ENCODE measurements at places on chromosomes 7 and 10.

DNA sequence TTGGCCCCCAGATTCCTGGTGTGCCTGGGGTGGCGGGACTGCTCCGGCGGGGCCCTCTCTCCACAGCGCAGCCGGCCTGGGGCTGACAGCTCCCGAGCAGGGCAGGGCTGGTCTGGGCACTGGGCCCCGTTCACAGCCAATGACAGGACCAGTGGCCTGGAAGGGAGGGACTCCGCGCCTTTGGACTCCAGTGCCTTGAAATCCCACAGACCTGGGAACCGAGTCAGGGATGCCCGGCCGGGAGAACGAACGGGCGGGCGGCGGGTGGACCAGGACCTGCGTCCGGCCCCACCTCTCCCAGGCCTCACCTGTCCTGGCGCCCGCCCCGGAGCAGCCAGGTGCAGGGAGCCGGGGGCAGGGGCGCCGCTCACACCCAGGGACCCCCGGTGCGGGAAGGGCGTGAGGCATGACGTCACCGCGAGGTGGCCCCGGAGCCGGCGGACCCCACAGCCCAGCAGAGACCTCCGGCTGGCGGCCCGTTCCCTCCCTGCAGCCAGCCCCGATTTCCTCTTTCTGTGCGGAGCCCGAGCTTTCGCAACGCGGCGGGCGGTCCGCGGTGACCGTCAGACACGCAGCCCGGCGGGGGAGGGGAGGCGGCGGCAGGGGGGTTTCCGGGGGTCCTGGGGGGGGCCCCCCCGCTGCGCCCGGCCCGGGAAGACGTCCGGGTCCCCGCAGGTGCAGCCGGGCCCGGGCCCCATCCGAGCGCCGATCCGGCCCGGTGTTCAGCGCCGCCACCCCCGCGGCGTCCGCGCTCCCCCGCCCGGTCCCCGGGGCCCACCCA, 743 bp downstream of the ADAP1 start:
- peak; percentile 47 for DNase-seq

DNA sequence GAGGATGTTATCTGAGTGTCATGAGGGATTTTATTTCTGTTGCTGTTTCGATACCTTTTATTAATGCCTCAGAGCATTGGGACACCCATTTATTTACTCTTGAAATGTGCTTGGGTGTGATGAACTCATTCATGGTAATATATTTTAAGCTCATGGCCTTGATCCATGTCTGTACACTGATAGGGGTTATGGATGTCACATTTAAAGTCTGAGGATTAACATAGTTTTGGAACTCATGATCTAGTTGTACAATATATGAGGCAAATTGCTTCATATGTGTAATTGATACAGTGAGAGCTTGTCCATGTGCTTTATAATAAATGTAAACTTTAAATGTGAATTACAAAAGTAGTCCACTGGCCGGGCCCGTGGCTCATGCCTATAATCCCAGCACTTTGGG, 23.0 kb upstream of the ZRANB1 start:
- no peak for DNase-seq

DNA sequence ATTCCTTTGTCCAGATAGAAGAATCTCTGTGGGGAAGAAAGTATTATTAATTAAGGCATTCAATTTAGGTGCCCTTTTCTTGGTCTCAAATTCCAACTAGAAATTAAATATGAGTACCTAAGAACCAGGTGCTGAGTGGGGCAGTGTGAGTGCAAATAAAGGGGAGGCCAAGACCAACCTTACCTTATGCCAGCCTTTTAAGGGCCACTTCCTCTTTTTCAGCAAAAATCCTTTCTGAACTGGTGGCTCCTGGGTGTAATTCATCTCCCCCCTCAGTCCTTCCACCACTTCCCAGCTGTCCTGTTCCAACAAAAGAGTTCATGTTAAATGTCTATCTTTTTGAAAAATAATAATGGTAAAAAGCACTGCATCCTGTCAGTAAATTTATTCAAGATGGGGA, 108.2 kb downstream of the OSBPL3 start:
- DNase-seq, result no peak

GRCh38 chr10:48502791-48503190, 102.1 kb downstream of the ARHGAP22 start:
- DNase-seq, result no peak

- no peak for DNase-seq
Observed at GRCh38 chr7:117005449-117005848, 52.1 kb downstream of the ST7 start.

DNA sequence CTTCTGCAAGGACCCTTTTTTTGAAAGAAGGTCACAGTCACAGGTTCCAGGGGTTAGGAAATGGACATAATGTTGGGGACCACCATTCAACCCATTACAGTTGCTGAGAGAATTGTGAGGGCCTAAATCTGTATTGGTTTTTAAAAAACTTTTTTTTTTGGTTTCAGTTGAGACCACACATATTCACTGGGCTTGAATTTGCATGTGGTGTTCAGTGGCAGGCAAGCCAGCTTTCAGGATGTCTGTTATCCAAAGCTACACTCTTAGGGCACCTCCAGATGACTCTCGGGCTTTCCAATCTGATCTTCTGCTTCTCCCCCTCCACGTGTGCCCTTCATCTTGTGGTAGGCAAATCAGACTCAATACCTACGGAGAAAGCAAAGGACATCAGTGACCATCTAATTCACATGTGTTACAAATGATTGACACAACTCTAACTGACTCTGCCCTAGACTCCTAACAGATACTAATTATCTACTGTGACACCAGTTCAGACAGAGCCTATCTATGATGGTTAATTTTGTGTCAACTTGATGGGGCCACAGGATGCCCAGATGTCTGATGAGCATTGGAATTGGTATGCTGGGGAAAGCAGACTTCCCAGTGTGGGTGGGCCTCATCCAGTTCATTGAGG, 93.3 kb upstream of the ELMO1 start:
- DNase-seq, result no peak

GRCh38 chr10:77226853-77227565, 410.6 kb downstream of the KCNMA1 start:
- DNase-seq, result peak; percentile 64

DNA sequence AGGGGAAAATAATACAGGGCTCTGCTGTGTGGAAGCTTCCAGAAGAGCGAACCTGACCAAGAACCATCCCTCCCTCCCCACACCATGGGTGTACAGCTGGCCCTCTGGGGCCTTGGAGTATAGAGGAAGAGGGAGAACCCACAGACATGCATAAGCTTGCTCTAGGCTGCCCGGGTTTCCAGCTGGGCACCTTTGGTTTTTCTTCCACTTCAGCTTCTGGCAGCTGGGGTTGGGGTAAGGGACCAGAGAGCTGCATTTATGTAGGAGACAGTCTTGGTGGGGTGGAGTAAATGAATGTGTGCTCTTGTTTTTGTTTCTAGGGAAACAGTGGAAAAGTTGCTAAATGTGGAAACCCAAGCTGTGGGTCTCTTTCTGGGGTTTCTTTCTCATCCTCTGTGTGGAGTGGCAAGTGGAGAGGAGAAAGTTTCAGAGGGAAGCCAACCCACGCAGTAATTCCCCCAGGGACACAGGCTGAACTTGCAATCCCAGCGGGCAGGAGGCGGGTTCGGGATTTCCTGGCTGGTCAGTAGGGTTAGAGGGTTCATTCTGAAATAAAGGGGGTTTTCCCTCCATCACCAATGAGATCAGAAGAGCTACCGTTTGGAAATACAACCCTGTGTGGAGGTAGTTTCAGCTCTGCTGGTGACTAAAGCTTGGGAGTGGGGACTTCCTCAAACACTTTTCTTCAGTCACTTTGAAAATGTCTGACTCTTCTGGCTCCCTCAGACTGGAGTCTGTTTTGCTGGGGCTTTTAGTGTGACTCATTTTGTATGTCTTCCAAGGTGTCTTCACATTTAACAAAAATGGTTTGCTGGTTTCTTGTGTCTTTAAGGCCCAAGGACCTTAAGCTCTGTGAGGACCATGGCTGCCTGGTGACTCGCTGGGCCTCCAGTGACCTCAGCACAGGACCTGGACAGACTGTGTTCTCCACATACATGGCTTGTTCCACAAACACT, 22.2 kb upstream of the SRGN start:
- DNase-seq, result peak; percentile 66
